Activated CD4-positive, alpha-beta T cell treated with anti-CD3 and anti-CD28 coated beads, Interleukin-2, amount 50 U/mL, for 48 hours (primary cell): ENCODE measurements at places on chromosomes 4 and X.

- no peak for DNase-seq
Measured at GRCh38 chr4:102867278-102868152, 1.3 kb upstream of the CISD2 start.

- DNase-seq = no peak
Measured at GRCh38 chr4:152464030-152464823, 71.7 kb downstream of the FBXW7 start.

DNA sequence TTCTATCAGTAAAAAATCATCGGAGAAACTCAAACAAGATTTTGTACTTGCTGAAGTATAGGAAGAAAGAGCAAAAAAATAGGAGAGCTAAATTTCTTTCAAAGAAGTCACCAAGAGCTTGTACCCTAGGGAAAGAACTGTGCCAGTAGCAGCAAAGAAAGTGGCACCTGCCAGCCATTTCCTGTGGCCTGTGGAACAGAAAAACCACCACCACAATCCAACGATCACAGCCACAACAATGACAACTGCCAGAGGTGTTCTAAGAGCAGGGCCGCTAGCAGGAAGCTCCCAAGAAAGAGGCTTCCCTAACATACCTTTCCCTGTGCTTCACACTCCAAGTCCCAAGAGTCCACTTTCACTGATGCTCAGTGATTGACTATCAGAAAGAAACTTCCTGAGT, 266.1 kb upstream of the GPC4 start:
- DNase-seq = no peak

DNA sequence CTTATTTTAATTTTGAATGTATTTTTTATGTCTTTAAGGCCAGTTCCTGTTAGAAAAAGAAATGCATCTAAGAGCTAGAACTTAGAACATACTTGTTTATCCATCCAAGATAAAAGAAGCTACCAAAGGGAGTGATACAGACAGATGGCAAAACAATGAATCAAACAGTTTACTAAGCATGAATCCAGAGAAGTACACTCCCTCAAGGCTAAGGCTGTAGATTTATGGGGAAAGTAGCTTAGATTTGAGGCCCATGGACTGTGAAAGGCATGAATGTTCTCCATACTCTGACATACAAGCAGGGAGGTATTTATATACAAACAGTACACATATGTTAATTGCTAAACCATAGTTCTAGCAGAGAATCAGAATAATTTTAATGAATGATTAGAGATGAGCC, 255.3 kb upstream of the NRK start:
- no peak for DNase-seq

GRCh38 chr4:105709081-105709450, 482 bp downstream of the GSTCD start:
- DNase-seq = no peak

DNA sequence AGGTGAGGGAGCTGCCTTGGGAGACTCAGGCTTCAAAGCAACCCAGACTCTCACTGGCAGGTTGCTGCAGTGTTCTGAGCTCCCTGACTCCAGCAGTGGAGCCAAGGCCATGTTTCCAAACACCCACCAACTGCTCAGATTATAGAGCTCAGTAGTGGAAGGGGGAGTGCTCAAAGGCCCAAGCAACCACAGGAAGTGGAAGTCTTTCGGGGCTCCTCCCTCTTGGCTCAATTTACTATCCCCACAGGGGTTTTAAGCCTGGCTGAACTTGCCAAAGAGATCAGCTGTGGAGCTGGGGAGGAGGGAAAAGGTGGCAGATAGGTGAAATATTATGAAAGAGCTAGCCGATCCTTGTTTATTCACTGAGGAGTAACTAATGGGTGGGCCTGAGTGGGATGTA, 82.5 kb downstream of the HPRT1 start:
- no peak for DNase-seq

DNA sequence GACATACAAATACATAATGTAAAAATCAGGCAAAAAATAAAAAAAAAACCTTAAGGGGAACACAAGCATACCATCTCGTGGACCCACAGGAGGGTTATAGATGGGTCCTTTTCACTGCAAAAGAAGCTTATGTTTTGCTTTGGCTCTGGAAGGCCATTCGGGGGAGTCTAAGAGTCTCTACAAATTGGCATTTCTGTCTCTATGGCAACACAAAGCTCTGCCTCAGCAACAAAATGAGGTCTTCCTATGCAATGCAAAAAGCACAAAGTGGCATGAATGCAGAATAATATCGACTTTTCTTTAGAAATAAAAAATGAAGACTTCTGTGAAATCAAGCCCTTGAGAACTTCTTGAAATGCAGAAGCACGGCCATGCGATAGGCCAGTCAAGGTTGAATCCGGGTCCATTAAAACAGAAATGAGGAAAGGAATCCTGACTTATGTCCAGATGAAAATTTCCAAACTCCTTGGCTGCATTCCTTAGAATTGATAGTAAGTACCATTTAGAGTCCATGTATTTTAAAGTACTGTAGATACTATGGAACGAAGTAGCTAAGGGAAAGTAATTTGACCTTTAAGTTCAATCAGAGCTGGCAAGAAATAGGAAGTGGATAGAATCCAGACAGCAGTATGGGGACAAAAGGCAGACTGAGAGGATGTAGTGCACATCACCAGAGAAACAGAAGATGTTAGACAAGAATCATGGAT, 63.7 kb upstream of the PDLIM3 start:
- no peak for DNase-seq

DNA sequence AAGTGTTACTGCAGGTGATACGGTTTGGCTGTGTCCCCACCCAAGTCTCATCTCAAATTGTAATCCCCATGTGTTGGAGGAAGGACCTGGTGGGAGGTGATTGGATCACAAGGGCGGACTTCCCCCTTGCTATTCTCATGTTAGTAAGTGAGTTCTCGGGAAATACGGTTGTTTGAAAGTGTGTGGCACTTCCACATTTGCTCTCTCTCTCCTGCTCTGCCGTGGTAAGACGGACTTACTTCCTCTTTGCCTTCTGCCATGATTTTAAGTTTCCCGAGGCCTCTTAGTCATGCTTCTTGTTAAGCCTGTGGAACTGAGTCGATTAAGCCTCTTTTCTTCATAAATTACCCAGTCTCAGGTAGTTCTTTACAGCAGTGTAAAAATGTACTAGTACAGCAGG, 65.2 kb upstream of the SLC7A11 start:
- no peak for DNase-seq

- DNase-seq = no peak
Measured at GRCh38 chr4:152996111-152996571, 60.0 kb downstream of the FHDC1 start.
